ENCODE measurements at places on chromosomes 2 and 18.

- no peak for DNase-seq
Observed at GRCh38 chr18:69889009-69889408, 58.7 kb downstream of the CD226 start.

- no peak for DNase-seq
Observed at GRCh38 chr18:67504739-67505138, 11.8 kb downstream of the DSEL start.

DNA sequence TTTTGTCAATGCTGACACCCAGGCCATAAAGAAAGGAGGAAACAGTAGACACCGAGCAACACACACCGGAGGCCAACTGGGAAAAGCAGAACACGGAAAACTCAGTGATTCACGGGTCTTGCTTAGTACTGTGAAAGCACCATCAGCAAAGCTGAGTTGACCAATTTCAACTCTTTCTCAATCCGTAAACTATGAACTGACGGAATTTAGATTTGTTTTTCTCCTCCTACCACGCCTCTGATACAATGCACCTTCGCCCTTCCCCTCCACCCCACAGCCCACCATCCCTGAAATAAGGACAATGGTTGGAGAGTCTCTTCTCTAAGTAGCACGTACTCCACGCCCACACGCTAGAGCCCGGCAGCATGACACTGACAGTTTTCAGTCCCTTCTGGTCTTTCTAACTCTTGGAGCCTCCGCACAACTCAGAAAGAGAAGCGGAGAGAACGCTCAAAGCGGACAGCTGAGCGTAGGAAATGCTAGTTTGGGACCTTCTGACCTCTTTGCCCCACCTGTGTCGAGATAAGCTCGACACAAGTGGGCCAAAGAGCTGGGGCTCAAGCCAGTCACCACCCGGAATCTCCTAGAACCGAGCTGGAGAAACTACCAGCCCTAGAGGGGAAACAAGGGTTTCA is 669 bp downstream of the LNPK start:
- DNase-seq, result peak; percentile 44

GRCh38 chr2:241645056-241645914 is 7.8 kb downstream of the ATG4B start:
- DNase-seq, result no peak

DNA sequence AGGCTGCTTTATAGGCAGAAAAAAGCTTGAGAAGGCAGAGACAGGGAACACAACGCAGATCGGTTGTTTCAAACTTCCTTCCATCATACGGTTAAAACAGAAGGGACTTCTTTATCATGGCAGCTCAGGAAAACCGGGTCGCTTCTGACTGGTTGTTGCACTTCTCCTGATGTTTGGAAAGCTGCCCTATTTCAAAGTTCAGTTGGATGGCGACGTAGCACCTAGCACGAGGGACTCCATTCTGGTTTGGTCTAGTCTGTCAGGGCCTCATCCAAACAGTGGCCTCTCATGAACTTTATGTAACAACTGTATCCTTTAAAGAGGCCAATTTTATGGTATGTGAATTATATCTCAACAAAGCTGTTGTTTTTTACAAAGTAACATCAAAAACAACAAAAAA is 210.1 kb upstream of the RAB12 start:
- no peak for DNase-seq

DNA sequence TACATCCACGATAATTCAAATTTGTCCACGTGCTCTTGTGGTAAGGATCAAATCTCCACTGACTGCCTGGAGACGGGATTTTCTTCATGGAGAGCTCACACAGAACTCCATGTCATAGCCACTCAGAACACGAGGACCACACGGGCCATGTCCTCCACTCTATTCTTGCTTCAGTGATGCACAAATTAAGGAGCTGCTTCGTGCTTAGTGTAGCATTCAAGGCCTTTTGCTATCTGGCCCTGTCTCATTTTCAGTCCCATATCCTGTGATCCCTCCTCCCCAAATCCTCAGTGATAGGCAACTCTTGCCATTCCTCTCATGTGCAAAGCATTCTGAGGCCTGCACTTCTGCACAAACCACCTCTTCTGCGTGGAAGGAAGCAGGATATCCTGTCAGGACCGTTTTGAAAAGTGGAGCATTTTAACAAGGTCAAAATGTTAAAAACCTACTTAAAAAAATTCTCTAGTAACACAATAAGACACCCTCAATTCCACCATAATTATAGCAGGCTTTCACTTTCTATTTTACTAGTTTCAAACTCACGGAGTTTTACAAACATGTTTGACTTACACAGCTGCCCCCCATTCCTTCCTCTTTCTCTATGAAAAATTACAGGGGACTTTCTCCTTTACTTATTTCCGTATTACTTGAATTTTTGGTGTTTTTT is 35.2 kb downstream of the ST3GAL5 start:
- no peak for DNase-seq

GRCh38 chr2:181037922-181038321 is 57.5 kb downstream of the UBE2E3 start:
- DNase-seq, result peak; percentile 25

DNA sequence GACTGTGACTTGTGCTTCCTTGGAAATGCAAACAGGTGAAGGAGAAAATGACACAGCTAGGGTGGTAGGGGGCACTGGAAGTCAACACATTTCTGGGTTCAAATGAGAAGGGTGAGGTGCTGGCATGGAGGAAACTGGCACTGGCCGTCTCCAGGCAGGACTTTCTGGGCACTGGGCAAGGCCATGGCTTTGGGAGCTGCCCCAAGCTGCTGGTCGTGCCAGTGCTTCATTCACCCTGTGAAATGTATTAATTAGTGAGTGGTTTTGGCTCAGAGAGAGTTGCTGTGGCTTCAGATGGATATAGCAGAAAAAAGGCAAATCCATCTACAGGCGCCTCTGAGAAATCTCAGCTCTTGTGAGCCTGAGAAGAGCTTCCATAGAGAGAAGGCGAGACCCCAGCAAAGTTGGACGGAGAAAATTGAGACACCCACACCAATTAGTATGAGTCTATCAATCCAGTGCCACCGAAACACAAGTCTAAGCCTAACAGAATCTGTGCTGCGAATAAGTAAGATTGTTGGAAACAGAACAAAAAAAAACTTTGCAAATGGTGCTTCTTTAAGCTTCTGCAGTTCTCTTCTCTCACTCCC is 202.1 kb upstream of the TNP1 start:
- no peak for DNase-seq

- peak; percentile 90 for DNase-seq
Observed at GRCh38 chr2:234913208-234913626, 38.6 kb upstream of the SH3BP4 start.

All from fibroblast of villous mesenchyme (primary cell).